Motor neuron (in vitro differentiated cells): ENCODE measurements at places on chromosomes 4 and X. TPM values are rescaled to one million over a fixed set of nuclear protein-coding genes. Genes with fewer than 3 reads are reported as not detected.

Gene IL3RA
- 0.22 and 0.41 TPM in 2 replicates for total RNA-seq

Gene CHRDL1
- total RNA-seq, result 3.1 and 3.9 TPM in 2 replicates

Gene PNMA6A
- 2.8 and 6.3 TPM in 2 replicates for total RNA-seq

Gene USP51
- total RNA-seq, result 1.6 and 2.2 TPM in 2 replicates

Gene SYN1
- total RNA-seq, result 15.5 and 17.7 TPM in 2 replicates

Gene EOLA1
- 15.0 and 15.1 TPM in 2 replicates for total RNA-seq

Gene SHROOM2
- total RNA-seq, result 33.6 and 35.9 TPM in 2 replicates

Gene CC2D2A
- 56.0 and 58.4 TPM in 2 replicates for total RNA-seq

Gene NAP1L2
- total RNA-seq, result 14.6 and 17.0 TPM in 2 replicates

Gene GPRASP3
- 1.3 and 3.1 TPM in 2 replicates for total RNA-seq

Gene NLGN3
- 0.16 and 0.20 TPM in 2 replicates for total RNA-seq

Gene TSPAN6
- 64.4 and 65.0 TPM in 2 replicates for total RNA-seq

Gene GRPEL1
- total RNA-seq, result 14.9 and 15.7 TPM in 2 replicates

Gene HAND2
- total RNA-seq, result 1.3 and 4.2 TPM in 2 replicates

Gene NLGN4X
- 24.0 and 25.7 TPM in 2 replicates for total RNA-seq

Gene FATE1
- total RNA-seq, result not detected in 2 replicates
